ENCODE measurements at places on chromosomes 3 and 15.

DNA sequence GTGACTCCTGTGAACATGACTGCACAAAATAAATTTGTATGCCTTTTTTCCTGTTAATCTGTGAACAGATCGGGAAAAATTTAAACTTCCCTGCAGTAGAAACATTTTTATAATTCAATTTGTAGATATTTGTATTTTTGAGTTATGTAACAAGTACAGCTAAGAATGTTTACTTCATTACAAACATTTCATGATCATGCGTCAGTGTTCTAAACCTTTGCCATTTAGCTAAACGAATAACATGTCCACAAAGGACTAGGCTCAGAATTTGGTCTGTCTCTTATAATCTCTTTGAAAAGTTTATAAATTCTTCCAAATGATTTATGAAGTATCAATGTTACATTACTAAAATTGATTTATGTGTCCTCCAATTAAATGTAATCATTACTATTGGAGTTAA lies 17.3 kb upstream of the CRYBG3 start:
- DNase-seq, result no peak

- no peak for DNase-seq
These were observed 37.6 kb upstream of the SLC9A9 start for GRCh38 chr3:143885780-143886427.

DNA sequence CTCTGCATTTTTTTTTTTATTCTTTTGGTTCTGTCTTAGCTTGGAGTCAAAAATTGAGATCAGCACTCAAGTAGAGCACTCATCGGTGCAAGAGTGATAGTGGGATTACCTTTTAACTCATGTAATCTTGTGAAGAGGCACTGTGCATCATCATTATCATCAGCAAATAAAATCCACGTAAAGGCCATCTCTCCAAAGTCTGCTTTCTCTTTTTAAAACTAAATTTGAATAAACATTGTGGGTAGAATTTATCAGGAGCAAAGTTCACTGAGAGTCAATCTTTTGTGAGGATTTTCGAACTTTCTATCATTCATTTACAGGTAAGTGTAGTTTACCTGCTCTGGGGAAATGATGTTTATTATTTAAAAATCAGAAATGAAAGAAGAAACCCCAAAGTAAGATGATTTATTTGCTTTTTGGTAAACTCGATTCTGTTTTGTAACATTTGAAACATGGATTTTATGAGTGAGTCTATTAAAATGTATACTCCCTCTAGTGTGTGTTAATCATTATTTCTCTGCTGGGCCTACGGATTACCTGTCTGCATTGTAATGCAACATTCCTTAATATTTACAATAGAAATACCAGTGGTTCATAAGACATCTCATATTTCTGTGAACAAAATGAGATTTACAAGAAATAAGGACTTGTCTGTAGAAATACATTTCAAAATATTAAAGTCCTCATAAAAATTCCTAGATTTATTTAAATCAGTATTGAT lies 327.7 kb upstream of the NAALADL2 start:
- no peak for DNase-seq

DNA sequence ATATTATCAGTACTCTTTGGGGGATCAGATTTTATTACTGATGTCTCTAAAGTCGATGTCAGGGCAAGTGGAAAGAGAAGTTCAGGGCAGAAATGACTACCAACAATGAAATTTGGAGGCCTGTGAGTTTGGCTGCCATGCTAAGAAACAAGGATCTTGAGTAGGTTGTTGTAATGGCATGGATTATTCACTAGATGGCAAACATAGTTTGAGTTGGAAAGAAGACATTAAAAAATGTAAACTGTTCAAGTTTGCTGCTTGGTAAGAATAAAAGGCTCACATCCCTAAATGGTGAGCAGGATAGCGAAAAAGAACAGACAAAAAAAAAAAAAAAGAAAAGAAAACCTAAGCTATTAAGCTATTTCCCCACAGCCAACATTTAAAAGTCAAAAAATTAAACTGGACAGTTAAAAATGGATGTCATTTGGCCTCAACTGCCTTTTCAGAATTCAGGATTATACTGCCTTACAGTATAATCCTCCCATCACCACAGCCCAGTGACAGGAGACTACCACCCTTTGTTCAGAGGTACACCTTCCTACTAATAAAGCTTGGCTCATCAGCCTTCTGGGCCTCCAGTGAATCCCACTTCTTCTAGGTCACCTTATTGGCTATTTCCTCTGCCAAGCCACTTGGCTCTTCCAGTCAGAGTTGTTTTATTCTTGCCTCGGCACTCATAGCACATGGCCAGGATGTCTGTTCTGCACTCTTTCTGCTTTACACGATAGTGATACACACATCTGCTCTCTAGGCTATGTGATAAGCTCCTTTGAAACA lies 163.7 kb downstream of the PLD1 start:
- DNase-seq, result no peak

DNA sequence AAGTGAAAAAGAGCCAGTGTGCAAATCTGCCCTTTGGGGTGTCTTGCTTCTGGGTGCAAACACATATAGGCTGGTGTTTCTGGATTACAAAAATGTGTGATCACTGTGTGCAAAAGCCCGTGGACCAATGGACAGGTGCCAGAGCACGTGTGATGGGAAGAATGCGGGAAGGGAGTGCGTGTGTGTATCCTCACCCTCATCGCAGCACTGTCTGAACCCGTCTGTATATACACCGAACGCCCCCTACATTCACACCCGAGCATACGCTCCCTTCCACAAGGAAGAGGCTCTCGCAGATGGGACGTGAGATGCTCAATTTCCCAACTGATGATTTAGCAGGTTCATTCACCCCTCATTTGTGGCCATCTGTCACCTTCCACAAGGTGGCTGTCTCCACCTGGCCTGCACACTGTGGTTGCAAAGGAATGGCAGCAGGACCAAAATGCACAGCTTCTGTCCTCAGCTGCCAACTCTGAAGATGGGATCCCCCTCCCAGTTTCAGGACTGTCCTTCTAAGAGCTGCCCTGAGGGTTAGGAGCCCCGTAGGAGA lies 19.4 kb upstream of the SLC6A1 start:
- no peak for DNase-seq

- no peak for DNase-seq
These were observed 208.5 kb downstream of the CLSTN2 start for GRCh38 chr3:140143367-140144069.

GRCh38 chr3:25558121-25558520 lies 106.6 kb downstream of the TOP2B start:
- no peak for DNase-seq

DNA sequence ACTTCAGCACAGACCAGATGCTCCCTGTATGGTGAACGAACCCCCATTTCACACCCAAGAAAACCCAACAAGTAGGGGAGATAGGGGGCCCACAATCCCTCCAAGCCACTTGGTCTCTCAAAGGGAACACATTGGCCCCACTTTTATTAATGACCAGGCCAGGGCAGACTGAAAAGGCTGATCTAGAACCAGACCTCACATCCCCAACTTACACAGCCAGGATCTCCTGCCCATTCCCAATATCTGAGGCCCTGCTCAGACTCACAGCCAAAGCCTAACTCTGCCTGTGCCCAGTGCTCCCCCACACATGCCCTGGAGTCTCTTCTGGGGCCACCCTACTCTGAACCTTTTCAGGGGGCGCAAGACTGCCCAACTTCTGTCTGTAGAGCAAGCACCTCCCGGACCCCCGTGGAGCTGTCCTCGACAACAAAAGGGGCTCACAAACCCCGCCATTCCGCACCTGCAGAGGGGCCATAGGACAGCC lies 1.8 kb downstream of the PLXNB1 start:
- no peak for DNase-seq

DNA sequence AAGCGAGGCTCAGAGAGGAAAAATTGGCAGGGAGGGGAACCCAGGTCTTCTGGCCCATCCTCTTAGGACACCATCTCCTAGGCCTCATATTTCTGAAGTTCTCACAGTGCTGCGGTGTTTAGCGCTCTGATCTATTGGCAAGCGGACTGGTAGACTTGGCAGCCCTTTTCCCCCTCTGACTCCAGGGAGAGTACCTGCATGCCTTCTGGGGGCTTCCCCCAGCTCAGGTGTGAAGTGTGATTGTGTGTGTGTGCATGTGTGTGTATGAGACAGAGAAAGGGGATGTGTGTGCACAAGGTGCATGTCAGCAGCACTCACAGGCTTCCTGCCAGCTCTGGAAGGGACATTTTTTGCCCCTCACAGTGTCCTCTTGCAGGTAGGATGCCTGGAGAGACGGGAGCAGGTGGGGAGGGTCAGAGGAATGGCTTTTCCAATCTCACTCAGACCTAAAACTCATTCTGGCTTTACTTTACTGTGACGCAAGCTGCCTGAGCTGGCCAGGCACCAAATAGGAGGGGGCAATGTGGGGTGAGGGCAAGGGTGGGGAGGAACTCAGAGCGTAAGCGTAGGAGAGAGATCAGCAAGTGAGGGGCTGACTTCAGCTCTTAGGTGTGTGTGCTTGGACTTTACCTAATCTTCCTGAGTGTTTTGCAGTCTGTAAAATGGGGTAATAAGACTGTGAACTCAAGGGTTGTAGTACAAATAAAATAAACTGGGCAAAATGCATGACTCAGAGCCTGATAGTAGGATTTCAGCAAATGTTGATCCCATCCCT lies 4.0 kb upstream of the IL17RE start:
- no peak for DNase-seq

- no peak for DNase-seq
These were observed 914.7 kb downstream of the PLOD2 start for GRCh38 chr3:145246291-145246690.

GRCh38 chr3:120370463-120370862 lies 21.3 kb upstream of the LRRC58 start:
- no peak for DNase-seq

DNA sequence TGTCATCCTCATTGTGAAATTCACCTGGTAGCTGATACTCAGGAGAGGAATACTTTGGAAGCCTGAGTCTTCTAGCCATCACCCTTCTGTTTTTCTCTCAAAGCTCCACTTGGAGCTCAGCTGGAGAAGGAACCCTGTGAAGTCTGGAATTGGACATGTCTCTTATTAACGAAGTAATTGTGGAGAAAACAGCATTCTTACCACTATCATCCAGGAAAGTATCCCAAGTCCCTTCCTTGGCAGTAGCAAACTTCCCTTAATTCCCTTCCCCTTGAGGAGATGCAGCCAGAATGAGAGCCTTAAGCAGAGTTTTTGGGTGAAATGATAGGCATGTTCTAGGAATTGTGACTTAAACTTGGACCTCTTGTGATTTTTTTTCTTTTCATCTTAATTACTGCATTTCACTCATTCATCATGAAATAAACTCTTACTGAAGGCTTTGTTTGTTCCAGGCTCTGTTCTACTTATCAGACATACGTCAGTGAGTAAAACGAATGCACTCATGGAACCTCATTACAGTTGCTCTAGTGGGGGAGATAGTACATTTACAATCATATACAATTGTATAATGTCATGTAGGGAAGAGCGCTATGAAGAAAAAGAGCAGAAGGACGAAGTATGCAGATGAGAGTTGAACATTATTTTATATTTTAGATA lies 30.5 kb upstream of the TCF12 start:
- no peak for DNase-seq

DNA sequence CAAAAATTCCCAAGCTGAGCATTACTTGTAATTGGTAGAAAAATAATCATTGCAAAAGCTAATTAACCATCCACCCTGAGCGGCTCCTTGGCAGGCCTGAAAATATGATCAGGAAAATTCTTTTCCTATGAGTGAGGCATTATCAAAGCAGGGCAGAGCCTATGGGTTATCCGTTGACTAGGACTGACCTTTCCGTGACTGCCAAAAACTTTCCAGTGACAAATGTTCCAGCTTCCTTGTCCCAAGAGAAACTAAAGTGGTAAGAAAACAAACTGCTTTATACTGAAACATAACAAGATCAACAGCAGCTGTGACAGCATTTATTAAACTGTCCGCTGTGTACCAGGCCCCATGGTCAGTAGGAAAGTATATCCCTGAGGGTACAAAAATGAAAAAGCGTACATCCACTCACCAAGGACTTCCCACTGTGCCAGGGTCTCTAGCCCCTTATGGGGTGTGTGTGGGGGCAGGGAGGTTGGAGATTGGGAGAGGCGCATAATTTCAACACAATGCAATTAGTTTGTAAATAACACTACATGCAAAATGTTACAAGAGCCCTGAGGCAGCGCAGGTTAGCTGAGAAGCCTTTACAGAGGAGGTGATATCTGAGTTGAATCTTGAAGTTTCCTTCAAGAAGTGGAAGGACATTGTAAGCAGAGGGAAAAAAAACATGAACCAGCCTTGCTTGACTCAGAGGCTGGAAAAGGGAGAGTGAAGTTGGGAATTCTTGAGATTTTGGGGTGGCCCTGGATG lies 8.5 kb downstream of the LIPC start:
- DNase-seq, result no peak

DNA sequence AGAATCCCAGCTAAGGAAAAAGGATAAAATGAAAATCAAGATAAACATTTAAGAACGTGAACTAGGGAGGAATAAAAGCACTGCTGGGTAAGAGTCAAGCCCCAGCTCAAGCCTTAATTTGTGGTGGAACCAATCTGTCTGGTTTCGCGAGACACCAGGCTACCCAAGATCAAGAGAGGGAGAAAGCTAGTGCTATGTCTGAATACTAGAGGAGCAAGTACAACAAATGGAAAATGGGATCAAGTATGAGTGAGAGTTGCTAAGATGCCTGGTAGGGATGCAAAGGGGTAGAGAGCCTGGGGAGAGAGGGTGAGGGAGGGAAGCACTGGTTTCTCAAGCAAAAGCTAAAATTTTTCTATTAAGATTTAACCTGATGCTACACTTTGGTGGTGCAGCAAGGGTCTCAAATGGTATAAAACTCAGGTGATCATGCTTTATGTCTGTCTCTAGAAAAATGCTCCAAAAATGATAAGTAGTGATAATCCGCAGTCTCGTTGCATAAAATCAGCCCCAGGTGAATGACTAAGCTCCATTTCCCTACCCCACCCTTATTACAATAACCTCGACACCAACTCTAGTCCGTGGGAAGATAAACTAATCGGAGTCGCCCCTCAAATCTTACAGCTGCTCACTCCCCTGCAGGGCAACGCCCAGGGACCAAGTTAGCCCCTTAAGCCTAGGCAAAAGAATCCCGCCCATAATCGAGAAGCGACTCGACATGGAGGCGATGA lies 1.7 kb upstream of the SETD5 start:
- no peak for DNase-seq

- DNase-seq, result no peak
These were observed 14.0 kb downstream of the NANOGP8 start for GRCh38 chr15:35071106-35071505.

DNA sequence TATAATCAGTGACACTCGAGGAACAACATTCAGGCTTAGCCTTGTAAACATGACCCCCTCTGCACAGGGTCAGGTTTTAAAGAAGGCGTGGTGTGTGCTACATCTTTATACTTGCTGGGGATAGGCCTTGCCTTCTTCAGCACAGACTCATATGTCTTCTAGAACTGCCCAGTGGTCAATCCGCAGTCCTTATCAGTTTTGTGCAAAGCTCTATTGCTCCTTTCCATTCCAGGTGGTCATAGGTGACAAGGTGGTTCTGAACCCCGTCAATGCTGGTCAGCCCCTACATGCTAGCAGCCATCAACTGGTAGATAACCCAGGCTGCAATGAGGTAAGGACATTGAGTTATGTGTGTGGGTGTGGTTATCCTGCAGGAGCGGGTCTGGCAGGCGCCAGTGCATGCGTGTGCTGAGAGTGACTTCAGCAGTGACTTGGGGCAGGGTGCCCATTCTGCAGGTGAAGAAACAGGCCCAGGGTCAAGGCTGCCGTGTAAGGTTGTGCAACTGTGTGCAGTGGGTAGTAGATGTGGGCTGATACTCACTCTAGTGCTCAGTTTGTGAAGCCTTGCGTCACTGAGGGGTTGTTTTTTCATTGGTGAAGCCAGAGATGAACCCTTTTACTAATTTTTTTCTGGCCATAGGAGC lies 150.9 kb downstream of the ITPR1 start:
- no peak for DNase-seq

Measured in activated T-cell treated with anti-CD3 and anti-CD28 coated beads, Interleukin-2, amount 50 U/mL, for 24 hours (primary cell).